Activated CD8-positive, alpha-beta memory T cell treated with anti-CD3 and anti-CD28 coated beads for 1 hour (primary cell): ENCODE measurements at places on chromosomes 7 and 10.

DNA sequence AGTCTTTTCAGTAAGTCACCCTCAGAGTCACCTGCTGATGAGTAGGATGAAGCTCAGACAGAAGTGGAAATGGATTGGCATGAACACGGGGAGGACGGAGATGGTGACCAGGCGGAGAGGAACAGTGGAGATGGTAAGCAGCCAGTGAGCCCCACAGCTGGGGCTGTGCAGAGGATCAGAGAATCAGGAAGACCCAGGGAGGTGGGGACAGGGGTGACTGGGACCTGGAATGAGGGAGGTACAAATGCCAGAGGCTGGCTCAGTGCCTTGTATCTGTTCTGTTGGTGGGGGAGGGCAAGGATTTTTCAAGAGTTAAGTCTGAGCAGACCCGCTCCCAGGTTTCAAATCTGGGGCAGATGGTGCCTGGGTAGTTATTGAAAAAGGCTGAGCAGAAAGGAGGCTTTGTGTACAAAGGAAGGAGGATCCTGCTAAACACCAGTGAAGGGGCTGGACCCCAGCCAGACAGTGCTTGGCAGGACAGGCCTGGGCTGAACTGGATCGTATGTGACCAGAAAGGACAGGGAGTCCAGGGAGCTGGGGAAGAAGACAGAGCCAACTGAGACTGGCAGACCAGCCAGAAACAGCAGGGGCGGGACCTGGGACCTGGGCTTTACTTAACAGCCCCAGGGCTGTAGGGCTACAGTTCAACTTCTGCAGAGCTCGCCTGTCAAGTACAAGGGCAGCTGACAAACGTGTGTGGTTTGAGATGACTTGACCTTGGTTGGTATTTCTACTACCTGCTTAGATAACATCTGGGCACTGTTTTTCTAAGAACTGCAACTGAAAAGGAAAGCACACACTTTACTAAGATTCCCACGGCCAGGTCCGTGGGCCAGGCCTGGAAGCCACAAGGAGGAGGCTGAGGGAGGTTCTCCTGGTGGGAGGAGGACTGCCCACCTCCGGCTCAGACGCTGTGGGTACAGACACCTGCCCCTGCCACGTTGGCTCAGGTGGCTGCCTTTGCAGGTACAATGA is 13.2 kb upstream of the FRMPD2 start:
- no peak for DNase-seq

DNA sequence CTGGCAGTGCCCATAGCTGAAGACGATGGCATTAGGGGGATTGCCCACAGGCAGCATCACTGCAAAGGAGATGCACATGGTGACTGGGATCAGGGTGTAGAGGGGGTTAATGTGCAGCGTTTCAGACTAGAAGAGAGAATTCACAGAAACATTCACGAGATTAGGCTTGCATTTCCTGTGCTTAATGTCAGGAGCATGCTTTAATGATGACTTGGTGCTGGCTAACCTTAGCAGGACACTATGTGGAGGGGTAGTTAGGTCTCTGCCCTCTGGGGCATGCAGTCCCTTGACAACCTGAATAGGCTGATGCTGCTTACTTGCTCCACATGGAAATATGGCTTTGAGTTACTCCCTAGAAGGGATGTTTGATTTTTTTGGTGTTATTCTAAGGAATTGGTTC is 21.8 kb downstream of the STMP1 start:
- no peak for DNase-seq

GRCh38 chr7:157008206-157009169 is 2.0 kb downstream of the MNX1 start:
- DNase-seq: no peak

DNA sequence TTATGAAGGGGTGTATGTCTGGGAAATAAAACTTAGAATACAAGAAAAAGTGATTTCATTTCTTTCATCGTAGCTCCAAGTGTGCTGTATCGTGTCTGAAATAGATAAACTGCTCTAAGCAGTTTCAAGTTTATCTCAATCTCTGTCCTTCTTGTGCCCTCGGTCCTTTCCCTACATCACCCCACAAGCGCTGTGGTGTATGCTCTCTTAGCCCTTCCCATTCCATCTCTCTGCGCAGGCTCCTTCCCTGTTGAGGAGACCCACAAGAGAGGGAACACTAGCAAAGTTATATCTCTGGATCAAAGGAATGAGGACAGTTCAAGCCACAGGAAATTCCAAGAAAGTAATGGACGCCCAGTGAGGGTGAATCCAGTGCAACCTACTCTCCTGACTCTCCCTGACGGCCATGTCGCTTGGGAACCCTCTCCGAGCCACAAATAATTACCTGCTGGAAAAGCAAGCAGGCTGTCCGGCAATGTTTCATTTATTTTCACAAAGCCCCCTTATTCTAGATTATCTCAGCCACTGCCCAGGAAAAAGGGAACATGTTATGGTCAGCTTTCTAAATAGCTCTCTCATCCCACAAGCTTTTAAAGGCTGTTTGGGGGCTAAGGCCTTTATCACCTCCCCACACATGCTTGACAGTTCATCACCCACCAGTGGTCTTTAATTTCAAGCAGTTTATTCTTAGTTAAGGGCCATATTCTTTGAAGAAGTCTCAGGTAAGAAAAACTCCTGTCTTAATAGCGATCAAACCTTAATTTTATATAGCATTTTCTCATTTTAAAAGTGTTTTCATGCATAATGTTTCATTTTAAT is 34.8 kb downstream of the LRRC4 start:
- DNase-seq: no peak

GRCh38 chr7:153022475-153023193 is 263.1 kb downstream of the ACTR3B start:
- no peak for DNase-seq

DNA sequence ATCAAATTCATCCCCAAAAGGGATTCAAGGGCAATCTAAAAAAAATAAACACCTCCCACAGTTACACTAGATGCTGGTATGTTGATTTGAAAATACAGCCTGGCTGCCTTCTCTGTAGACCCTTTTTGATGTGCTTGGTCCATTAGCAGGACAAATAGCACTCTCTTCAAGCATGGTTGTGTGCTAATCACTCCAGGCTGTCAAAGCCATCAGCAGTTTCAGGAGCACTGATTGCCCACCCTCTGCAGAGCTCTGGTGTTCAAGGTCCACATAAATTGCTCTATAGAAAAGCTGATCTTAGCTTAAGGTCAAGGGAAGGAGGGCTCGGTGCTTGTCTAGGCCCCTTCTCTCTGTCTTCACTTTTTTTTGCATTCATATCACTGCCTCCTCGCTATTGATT is 35.4 kb downstream of the PRR15 start:
- DNase-seq: no peak

GRCh38 chr10:120421250-120421649 is 35.8 kb upstream of the PLPP4 start:
- no peak for DNase-seq

GRCh38 chr10:80205477-80206276 is at the start of gene ANXA11:
TSS of gene ANXA11 (minus strand) at chr10:80205537. CDS start at chr10:80172861, 32,676 bp downstream.
- DNase-seq: peak; percentile 51

DNA sequence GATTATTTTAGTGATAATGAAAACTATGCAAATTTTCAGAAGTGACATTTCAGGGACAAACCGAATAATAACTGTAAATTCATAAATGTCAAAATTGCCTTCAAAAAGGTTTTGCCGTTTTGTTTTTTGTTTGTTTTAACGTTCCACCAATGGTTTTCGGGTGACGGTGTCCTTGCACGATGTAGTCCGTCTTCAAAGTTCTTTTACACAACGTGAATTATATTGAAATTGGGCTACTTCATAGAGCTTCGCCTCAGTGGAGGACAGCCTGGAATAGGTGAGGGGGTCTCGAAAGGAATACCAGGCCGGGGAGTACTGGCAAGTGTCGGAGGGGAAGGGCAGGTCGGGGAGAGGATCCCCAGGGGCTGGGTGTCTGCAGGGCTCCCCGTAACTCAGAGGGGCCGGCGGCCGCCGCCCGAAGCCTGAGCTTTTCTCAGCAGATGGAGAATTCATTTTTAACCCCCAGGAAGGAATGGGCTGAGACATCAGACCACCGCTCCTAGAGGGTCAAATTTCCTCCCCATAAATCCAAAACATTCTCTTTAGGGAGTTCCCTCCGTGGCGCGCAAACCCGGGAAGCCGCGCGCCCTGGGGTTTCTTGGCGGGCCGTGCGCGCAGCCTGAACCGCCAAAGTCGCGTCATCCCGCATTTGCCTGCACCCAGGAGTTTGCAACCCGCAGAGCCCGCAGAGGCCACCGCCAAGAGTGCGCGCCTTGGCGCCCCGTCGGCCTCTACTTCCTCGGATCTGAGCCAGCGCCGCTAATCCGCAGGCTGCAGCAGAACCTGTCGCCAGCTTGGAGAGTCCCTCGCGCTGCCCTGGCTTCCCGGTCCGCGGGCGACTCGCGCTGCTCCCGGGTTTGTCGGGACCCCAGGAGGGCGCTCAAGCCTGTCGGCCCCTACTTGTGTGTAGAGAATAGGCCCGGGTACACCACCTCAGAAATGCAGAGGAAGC is 17.3 kb upstream of the EVX1 start:
- DNase-seq: no peak

DNA sequence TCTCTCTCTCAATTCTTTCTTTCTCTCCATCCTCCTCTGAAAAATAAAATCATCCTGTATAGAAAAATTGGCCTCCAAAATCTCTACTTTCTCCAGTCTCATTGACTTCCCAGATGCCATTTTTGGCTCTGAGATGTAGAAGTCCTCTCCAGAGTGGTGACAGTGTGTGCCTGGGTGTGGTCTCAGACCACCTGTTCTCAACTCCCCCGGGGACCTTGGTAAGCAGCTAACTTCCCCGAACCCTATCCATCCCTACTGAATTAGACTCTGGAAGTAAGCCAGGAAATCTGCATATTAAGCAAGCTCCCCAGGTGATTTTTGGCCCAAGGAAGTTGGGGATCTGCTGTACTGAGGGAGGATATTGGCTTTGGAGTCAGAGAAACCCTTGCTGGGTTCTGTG is 120.5 kb downstream of the WDR11 start:
- DNase-seq: no peak

GRCh38 chr7:22430457-22430856 is 69.5 kb downstream of the STEAP1B start:
- DNase-seq: no peak

DNA sequence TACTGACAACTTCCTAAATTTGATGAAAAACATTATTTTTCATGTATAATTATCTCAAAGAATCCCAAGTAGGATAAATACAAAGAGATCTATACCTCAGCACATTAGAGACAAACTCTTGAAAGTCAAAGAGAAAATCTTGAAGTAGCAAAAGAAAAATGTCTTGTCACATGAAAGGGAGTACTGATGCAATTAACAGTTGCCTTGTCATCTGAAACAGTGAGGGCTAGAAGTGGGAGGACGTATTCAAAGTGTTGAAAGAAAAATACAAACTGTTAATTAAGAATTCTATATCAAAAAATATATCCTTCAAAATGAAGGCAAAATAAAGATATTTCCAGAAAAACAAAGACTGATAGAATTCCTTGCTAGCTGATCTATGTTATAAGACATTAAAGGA is 35.5 kb upstream of the ARHGAP22 start:
- no peak for DNase-seq

GRCh38 chr10:69845574-69846292 is 44.0 kb downstream of the COL13A1 start:
- no peak for DNase-seq

- DNase-seq: peak; percentile 58
Measured at GRCh38 chr10:22325272-22326144, 4.6 kb downstream of the BMI1 start.

GRCh38 chr7:135756191-135756590 is 7.6 kb upstream of the FAM180A start:
- DNase-seq: no peak

- DNase-seq: no peak
Measured at GRCh38 chr7:55375237-55375636, 10.1 kb downstream of the LANCL2 start.

DNA sequence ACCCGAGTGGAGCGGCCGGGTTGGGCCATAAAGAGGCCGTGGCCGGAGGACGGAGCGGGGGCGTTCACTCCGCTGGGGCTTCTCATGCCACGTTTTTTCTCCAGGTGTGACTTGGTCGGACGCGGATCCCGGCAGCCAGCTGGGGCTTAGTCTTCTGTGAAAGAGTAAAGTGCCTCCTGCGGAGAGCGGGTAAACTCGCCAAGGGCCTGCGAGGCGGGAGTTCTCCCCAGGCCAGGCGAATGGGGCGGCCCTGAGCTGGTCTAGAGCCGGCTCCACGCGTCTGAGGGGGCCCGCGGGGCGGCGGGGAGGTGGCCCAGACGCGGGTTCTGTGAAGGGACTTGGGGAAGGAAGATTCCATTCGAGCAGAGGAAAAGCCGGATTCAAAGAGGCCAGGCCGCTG is 86.3 kb upstream of the VIPR2 start:
- DNase-seq: no peak

- no peak for DNase-seq
Measured at GRCh38 chr10:98458809-98459784, 12.4 kb upstream of the HPS1 start.

DNA sequence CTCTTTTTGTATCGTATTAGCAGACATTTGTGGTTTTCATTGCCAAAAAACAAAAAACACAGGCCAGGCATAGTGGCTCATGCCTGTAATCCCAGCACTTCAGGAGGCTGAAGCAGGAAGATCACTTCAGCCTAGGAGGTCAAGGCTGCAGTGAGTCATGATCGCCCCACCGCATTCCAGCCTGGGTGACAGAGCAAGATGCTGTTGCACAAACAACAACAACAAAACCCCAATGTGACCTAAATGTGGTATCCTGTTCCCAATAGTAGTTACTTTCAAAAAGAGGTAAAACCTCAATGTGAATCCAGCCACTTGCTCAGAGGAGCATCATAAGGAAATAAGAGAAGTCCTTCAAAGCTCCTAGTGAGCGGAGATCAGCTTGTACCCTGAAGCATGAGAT is 45.8 kb upstream of the SKAP2 start:
- DNase-seq: no peak

GRCh38 chr7:69946901-69947300 is 348.6 kb downstream of the AUTS2 start:
- no peak for DNase-seq

DNA sequence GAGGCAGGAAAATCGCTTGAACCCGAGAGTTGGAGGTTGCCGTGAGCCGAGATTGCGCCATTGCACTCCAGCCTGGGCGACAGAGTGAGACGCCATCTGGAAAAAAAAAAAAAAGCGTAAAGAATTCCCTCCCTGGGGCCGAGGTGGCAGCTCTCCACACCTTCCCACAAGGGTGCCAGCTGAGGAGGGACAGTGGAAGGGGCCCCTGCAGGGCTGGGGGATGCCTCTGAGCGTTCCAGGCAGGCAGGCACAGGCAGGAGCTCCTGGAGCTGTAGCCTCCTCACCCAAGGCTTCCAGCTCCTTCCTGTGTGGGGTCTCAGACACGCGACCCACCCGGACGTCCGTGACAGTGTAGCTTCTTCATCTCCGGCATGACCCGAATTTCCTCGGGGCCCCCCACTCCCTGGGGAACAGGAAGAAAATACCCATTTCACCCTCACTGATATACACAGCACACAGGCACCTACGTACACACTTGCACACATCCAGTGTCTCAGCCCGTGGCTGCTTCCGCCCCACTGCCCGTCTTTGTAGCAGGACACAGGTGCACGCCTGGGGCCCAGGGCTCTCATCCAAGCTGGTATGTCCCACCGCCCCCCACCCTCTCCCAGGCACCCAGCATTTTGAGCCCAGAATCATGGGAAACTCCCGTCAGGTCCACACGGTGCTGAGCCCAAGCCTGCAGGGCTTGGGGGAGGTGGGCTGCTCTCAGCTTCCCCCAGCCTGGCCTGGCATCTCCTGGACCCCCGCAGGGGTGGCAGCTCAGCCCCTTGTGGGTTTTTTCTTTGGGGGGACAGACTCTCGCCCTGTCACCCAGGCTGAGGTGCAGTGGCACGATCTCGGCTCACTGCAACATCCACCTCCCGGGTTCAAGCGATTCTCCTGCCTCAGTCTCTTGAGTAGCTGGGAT is 25.7 kb downstream of the GRIFIN start:
- no peak for DNase-seq
